Activated T-cell treated with anti-CD3 and anti-CD28 coated beads, Interleukin-2, amount 50 U/mL, for 72 hours (primary cell): ENCODE measurements at places on chromosomes 7 and 10.

GRCh38 chr7:38704041-38704547 is 72.9 kb upstream of the AMPH start:
- no peak for DNase-seq

- no peak for DNase-seq
Measured at GRCh38 chr7:115078851-115079250, 157.0 kb downstream of the MDFIC start.

DNA sequence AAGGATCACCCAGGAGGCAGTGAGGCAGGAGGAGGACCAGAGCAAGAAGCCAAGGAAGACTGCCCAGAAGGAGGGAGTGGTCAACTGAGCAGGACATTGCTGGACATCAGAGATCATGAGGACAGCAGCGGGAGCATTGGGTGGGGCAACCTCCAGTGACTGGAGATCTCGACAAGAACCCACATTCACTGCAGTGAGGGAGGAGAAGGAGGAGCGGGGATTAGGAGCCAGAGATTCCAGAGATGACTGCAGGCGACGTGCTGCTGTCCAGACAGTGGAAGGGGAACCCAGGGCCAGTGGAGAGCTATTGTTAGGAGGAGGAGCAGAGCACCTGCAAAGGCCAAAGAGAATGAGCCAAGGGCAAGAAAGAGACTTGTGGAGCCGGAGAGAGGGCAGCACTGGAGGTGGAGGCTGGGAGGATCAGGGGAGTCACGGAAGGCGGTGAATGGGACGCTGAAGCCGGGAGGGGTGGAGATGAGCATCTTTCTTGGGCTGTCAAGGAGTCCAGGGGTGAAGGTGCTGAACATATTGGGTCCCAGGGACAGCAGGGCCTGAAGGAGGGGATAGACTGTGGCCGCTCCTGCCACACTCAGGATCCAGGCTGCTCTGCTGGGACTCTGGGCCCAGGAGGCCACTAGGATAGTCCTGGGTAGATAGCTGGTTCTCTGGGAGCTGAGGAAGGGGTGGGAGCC is 140.1 kb upstream of the UNC5B start:
- no peak for DNase-seq

- no peak for DNase-seq
Measured at GRCh38 chr10:78437407-78437768, 403.7 kb downstream of the RPS24 start.

- peak; percentile 20 for DNase-seq
Measured at GRCh38 chr10:102596506-102596971, 47.7 kb upstream of the TRIM8 start.

DNA sequence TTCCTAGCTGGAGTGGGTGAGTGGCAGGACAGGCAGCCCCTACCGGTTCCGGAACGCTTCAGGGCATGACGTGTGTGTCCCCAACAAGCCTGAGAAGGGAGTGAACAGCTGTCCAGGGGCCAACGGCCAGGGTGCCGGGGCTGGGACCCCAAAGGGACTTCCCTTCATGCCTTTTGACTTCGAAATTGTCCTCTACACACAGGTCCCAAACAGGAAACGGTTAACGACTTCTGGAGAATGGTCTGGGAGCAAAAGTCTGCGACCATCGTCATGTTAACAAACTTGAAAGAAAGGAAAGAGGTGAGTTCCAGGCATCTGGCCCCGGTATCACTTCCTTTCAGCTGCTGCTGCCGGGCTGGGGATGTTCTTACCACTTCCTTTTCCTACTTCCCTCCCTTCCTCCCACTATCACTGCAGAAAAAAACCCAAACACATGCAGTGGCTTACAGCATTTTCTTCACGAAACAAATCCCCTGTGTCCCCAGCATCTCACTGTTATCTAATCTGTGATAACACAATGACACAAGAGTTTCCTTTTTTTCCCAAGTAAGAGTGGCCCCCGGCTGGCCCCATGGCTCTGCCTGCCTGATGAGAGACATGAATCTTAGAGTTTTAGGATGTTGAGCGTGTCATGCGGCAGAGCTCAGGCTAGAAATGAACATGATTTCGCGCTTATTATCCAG is 63.2 kb downstream of the MKI67 start:
- peak; percentile 40 for DNase-seq

DNA sequence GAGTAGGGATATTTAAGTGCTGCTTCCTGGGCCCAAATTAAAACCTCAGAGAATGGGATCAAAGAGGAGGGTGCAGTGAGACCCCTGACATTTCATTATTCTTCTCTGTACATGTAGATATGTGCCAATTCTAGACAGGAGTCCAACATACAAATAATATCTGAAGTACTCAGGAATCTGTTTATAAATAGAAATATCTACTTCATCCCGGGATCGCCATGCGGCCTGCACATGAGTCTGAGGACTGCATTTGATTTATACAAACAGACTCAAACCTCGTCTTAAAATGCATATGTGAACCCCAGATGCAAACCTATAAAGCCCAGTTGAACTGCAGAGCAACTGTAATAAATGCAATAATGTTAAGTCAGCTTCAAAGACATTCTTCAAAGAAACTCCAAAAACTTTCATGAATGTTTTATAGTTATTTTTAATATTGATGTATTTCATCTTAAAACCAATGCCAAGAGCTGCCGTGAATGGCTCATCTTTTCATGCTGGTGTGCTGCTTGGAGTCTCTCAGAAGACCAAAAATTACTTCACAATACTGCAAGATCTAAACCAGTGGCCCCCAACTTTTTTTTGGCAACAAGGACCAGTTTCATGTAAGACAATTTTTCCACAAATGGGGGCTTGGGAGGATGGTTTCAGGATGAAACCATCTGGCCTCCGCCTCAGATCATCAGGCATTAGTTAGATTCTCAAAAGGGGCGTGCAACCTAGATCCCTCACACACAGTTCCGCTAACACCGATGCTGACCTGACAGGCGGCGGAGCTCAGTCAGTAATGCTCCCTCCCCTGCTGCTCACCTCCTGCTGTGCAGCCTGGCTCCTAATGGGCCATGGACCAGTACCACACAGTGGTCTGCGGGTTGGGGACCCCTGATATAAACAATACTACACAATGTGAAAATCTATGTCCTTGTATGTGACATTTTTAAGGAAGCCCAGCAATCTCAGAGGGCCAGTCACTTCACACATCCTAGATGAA is 166.9 kb downstream of the PARD3 start:
- DNase-seq = no peak

DNA sequence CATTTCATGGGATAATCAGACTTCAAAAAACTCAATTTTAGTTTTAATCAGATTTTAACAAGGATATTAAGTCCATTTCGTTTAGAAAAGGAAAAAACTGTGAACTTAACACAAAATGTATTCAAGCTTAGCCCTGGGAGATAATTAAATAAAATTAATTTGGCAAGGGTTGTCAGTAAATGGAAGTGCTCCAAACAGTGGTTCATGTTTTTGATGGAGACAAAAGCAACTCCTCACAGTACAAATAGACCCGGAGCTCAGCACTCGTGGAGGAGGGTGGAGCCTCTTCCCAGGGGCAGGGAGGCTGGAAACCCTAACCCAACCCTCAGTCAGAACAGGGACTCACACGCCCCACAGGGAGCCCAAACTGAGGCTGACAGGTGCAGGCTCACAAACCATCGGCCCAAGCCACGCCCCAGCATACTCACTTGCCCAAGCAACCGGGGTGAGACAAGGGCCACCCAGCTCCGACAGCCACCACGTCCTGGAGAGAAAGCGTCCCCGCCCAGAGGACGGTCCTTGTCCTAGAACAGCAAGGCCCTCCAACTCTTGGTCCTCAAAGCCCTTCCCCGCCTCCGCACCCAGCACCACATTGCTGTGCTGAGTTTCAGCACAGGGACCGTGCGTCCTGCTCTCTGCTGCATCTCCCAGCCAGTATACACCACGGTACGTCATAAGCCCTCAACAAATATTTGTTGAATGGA is 39.8 kb downstream of the MAD1L1 start:
- no peak for DNase-seq

DNA sequence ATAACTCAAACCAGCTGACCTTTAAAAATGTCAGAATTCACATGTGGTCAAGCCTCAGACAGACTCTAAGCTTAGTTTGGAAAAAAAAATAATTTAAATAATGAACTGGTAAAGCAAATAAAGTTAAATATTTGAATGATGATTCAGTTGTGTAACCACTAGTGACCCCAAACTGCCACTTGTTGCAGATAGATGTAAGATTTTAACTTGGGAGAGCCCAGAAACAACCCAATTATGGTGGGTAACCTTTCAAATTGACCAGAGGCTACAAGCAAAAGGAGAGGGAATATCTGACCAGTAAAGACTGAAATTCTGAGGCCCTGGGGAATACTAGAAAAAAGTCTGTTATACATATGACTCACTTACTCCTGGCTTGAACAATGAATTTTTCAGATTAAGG is 268.1 kb downstream of the HPSE2 start:
- no peak for DNase-seq

GRCh38 chr7:133789974-133790373 is 337.2 kb upstream of the LRGUK start:
- DNase-seq = no peak

- DNase-seq = no peak
Measured at GRCh38 chr7:46022397-46022796, 101.3 kb upstream of the IGFBP3 start.

- DNase-seq = no peak
Measured at GRCh38 chr10:71266147-71266917, 52.7 kb upstream of the SLC29A3 start.

DNA sequence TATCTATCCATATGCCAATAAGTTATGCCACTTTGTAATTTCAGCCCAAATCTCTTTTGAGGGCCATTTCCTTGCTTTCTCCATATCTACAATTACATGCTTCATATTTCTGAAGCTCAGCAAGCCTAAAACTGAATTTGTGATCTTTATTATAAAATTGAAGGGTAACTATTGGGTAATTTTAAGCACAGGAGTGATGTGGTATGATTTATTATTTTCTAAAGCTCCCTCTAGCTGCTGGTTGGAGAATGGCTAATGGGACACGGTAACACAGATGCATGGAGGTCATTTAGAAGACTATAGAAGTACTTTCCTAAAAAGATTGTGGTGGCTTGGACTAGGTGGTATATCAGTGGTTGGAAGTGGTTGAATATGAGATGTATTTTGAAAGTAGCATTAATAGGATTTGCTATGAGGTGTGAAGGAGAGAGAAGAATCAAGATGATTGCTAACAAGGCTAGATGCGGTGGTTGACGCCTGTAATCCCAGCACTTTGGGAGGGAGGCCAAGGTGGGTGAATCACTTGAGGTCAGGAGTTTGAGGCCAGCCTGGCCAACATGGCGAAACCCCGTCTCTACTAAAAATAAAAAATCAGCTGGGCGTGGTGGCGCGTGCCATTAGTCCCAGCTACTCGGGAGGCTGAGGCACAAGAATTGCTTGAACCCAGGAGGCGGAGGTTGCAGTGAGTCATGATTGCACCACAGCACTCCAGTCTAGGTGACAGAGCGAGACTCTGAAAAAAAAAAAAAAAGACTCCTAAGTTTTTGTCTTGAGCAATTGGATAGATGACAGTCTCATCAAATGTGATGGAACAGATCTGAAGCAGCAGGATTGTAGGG is 13.9 kb downstream of the KLHDC10 start:
- no peak for DNase-seq

DNA sequence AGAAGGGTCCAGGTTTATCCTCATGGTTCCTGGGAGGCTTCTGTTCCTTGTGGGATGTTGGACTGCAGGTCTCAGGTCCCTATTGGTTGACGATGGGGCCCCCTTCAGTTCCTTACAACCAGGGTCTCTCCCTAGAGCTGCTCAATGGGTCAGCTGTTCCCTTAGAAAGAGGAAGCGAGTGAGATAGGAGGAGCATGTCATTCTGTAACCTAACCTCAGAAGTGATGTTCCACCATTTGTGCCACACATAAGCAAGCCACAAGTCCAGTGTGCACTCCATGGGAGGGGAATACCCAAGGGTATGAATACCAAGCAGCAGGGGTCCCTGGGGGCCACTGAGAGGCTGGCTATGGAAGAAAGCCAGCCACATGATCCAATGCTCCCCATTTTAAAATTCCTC is 192.7 kb downstream of the GATA3 start:
- no peak for DNase-seq

DNA sequence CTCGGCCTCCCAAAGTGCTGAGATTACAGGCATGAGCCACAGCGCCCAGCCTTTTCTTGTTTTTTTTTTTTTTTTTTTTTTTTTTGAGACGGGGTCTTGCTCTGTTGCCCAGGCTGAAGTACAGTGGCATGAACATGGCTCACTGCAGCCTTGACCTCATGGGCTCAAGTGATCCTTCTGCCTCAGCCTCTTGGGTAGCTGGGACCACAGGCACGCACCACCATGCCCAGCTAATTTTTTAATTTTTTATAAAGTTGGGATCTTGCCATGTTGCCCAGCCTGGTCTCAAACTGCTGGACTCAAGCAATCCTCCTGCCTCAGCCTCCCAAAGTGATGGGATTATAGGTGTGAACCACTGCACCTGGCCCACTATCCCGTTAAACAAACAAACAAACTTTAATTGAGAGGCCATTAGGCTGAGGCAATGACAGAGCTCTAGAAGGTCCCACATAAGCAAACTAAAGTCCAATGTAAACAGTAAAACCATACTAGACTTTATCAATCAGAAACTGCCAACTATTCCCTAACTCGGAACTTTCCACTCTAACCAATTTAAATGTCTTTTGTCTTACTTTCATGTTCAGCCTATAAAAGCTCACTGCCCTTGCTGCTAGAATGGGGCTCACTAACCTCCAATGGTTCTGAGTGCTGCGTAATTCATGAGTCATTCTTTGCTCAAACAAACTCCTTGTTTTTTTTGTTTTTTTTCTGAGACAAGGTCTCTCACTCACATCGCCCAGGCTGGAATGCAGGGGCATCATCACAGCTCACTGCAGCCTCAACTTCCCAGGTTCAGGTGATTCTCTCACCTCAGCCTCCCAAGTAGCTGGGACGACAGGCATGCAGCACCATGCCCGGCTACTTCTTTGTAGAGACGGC is 1.9 kb downstream of the DHX32 start:
- no peak for DNase-seq

DNA sequence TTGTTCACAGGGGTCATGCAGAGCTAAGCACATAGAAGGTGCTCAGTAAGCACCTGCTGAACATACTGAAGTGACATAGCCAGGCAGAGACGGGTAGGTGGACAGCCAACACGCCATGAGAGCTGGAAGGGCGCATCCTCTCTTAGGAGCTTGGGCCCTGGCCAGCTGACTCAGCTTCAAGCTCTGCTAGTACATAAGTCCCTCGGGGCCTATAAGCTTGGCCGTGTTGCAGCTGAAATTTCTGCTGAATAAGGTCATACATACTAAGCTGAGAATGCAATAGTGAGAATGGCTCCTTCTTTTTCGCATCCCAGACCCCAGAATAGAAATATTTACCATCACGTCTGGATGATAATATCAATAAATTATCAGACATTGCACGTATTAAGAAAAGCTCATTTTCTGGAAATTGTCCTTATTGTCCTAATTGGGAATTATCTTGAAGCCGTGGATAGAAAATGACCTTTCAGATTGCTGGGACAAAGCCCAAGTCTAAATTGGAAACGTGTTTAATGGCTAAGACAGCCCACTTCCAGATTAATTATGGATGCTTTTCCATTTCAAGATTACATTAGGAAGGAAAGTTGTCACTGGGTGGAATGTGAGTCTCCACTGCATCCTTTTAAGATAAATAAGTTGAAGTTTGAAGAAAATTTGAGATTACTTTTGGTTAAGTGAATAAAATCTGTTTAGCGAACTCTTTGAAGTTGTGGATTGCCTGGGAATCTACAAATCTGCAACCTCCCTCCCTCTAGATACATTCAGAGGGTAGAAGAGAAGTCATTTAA is 287.1 kb upstream of the C7orf33 start:
- no peak for DNase-seq
